Fibroblast of the aortic adventitia (primary cell): ENCODE measurements at places on chromosomes 3 and 15. TPM values are rescaled to one million over a fixed set of nuclear protein-coding genes. Genes with fewer than 3 reads are reported as not detected.
A peak's percentile ranks its signal among the peaks of the same experiment; 100 is the strongest.

DNA sequence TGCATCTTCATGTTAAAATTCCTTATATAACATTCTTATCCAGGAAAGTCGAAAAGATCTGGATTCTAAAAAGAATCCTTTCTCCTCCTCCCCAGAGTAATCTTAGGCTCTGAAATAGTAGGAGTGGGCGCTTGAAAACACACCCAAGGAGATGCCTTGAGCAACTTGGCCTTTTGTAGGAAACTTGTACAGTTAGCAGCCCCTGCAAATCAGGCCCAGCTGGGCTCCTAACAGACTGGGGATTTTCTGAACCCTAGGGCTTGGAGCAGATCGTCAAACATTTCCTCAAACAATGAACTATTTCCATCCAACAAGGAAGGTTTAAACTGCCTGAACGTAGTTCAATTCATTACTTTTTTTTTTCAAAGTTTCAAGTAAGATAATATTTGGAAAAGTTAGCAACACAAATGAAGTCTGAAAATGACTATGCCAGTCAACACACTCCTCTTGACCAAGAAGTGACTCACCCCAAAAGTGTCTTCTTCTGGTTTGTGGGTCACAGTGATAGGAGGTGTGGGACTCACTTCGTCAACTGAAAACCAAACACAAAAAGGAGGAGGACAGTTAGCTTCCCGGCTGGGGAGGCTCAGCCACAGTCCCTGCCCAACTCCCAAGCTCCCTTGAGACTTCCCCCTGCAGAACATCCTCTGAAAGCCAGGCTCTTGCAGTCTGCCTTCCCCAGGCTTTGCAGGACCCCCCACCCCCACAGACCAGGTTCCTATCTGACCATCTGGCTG, 129.7 kb downstream of the NTRK3 start:
- peak; percentile 47 for DNase-seq

DNA sequence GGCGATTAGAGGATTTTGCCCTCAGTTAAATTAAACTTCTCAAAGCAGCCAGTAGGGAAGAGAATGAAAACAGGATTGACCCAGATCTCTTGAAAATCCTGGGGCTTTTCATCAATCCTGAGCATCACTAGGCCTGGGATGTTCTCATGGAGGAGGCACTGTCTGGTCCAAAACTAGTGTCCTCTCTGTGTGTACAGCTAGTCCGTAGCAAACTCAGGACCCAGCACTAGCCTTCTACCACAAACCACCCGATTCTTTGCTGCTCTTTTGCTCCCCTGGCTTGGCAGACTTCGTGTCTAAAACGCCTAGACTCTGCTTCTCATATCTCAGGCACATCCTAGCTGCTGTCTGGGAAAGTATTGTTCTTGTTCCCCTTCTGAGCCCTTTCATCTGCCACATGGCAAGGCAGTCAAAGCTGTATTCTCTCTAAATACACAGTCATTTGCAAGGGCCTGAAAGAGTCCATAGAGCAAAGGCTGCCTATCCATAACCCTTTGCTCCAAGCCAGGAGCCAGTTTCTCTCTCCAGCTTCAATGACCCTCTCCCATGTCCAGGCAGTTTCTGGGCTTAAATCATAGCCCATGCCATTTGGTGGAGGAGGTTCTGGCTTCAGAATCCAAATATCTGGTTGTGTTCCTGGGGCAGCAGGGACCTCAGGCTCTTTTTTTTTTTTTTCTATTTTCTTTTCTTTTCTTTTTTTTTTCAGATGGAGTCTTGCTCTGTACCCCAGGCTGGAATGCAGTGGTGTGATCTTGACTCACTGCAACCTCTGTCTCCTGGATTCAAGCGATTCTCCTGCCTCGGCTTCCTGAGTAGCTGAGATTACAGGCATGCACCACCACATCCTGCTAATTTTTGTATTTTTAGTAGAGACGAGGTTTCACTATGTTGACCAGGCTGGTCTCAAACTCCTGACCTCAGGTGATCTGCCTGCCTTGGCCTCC, 52.4 kb downstream of the CDC25A start:
- no peak for DNase-seq

DNA sequence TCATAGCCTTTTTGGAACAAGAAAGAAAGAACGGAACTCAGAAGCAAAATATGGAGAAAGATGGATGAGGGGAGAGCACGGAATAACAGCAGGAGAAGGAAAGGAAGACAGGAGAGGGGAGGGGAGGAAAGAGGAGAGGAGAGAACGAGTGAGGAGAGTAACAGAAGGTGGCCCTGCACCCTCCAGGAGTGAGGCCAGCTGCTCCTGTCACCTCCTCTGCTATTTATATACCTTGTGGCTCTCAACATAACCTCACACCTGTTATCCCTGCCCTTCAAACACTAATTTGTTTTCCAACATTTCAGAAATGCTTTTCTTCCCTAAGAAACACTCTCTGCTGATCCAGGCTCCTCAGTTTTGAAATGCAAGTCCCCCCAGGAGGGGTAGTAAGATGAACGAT, 53.4 kb upstream of the ATP2B2 start:
- DNase-seq, result no peak

DNA sequence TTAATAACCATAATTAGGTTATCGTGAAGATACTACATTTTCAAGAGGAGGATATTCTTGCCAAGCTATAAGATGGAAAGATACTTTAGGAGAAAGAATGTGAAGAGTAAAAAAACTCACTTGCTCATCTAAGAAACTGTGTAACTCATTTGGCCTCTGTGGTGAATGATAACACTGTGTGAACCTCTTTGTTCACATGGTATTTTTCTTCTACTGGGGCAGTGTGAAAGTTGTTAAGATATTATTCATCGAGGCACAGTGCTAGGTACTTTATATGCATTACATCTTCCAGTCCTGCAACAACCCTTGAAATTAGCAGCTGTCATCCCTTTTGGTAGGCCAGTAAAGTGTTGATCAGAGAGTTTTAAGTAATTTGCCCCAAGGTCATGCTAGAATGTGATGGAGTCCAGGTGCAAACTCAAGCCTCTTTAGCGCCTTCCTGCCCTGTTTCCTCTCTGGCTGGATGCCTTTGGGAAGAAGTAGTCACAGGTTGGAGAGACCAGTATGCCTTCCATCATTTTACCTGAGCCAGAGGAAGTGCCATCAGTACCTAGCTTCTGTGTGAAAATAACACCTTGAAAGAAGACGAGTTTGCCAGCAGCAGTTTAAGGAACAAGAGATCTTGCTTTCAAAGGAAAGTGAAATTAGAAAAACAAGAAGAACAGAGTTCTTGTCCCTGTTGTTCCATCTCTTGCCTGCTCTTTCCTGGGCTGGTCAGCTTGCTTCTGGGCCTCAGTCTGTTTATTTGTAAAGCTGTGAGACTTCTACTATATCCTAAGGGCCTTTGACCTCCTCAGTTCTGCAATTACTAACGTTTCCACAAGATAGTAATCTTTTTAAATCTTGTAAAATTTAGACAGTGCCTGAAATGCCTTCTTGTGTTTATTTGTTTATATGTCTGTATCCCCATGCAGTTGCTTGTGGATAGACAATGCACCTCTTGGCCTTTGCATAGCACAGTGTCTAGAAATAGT, 179.3 kb downstream of the FNDC3B start:
- no peak for DNase-seq

DNA sequence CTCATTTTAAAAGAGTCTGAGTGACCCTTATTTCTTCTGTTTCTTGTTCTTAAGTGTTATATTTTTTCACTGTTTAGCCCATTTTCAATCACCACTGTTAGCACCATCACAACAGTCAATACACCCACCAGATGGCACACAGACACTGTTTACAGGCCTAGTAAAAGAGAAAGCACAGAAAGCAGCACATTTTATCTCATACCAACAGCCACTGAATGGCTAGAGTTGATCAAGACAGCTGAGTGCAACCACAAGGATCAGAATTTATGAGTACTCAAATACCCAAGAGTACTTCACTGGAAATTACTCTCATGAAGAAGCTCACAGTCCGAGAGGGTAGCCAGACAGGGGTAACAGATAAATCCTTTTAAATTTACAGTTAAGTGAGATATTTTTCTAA, 127.0 kb downstream of the TFDP2 start:
- DNase-seq, result no peak

DNA sequence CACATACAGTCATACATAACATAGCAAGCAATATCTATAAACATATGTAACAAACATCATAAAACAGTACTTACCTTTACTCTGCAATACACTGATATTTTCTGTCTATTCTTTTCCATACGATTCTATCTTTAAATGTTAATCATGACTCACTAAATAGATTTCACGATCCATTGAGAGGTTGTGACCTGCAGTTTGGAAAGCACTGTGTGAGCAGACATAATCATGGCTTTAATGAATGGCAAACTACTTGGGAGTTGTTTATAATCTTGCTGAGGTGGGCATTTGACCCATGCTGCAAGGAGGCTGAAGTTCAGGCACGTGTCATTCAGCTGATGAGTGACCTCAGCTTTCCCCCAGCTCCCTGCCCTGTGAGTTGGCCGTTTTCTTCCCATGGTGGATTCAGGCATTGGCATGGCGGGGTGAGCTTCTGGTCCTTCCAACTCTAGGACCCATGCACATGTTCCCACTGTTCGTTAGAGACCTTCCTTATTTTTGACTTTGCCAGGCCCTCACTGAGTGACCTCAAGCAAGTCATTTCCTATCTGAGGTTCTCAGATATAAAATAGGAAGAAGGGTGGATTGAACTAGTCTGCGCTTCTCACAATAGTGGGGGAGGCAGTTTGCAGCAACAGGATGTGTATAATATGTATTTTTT, 41.7 kb downstream of the PAQR5 start:
- DNase-seq, result no peak

- peak; percentile 85 for DNase-seq
These were observed at the start of gene FAM107A for GRCh38 chr3:58577269-58577821. Gene FAM107A (minus strand): TSS chr3:58577391. CDS start chr3:58569860, 7,531 bp downstream.

DNA sequence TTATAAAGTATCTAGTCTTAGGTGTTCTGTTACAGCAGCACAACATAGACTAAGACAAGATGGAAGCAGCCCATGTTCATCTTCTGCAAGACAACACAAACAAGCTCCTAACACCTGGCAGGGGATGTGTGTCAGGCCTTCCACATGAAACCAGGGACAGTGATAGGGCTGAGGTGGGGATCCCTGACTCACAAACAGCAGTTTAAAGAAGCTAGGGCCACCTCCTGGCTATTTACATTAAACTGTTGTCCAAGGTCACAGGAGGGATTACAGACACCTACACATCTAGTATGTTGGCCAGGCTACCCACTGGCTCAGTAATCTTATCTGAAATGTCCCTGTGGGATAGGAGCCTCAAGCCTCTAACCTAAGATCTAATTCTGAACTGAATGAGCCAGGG, 211.3 kb downstream of the MINAR1 start:
- no peak for DNase-seq

Gene PDZRN3
- total RNA-seq, result 40.5 and 76.8 TPM in 2 replicates

- DNase-seq, result no peak
These were observed 40.3 kb downstream of the UACA start for GRCh38 chr15:70723122-70723422.

DNA sequence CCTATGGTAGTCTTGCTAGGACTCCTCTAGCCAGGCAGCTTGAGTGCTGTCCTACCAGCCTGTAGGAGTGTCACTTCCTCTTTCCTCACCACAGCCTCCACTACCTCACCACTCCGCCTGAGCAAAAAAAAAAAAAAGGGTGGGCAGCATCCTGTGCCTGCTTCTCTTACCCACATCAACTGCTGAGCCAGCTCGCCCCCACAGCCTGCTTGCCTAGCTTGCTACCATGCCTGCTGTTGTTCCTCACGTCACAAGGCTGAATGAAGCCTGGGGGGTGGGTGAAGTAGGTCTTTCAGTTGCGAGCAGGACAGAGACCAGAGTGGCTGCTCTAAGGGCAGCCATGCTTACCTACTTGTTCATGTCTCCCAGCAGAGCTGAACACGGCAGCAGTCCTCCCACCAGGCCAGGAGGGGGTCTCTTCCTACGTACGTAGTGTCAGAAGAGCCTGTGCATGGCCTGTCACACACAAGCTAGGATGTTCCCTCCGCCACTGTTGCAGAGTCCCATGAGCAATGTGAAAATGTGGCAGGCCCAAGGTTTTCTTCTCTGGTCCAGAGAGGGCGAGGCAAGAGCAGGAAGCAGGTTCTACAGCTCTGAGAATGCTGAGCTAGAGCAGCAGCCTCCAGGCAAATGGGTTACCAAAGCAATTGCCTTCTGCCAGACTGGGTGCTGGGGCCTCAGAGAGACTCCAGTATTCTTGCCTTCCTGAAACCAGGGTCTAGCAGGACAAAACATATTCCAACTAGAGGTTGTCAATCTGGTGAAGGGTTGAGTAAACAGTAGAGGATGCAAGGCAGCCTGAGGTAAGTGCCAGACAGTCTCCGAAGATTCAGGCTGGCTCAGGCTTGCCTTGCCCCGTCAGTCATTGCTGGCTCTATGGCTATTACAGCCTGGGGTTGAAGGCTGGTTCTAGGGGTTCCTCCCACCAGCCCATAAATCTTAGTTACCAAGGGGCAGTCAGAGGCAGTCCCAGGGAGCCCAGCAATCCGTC, 8.1 kb downstream of the PPM1M start:
- no peak for DNase-seq

Gene CDHR4
- 0.09 TPM in 1 of 2 replicates, not detected in the other for total RNA-seq

Gene AMIGO3
- total RNA-seq, result 0.27 and 0.65 TPM in 2 replicates

DNA sequence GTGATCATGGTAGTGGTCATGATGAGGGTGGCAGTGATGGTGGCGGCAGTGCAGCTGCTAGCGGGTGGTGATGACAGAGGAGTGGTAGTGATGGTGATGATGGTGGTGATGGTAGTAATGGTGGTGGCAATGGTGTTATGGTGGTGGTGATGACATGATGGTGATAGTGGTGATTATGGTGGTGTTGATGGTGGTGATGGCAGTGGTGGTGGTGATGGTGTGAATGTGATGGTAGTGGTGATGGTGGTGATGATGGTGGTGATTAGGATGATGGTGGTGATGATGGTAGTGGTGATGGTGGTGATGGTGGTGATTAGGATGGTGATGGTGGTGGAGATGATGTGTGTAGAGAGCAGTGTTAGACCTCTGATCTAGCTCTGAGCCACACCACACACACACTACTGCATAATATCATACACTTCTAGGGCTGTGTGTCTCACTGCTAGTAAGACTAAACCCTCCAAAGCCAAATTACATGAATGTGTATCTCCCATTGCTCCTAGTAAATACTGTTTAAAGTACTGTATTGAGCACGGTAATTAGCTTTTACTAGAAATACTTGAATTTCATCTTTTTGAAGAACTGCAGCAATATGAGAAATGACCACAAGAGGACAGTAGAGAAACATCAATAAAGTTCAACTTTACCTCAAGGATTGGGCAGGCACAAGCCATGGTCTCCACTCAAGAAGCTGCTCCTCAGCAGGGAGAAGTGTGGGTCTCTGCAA, 28.8 kb downstream of the TMED3 start:
- DNase-seq, result peak; percentile 77

Gene ACTRT3
- 3.8 and 4.3 TPM in 2 replicates for total RNA-seq

Gene HRH1
- total RNA-seq, result 7.4 and 20.6 TPM in 2 replicates

GRCh38 chr3:108500728-108501127, 9.7 kb downstream of the MYH15 start:
- DNase-seq, result no peak

Gene MOBP
- total RNA-seq, result not detected in 2 replicates

- no peak for DNase-seq
These were observed 151.6 kb downstream of the IL5RA start for GRCh38 chr3:2958551-2958950.

- peak; percentile 59 for DNase-seq
These were observed 366.4 kb upstream of the RASGRP1 start for GRCh38 chr15:38930851-38931572.
